ENCODE measurements at places on chromosomes 6 and 20.
A peak's percentile ranks its signal among the peaks of the same experiment; 100 is the strongest.

- no peak for DNase-seq
These were observed 318.1 kb downstream of the CLIC5 start for GRCh38 chr6:45697605-45698004.

DNA sequence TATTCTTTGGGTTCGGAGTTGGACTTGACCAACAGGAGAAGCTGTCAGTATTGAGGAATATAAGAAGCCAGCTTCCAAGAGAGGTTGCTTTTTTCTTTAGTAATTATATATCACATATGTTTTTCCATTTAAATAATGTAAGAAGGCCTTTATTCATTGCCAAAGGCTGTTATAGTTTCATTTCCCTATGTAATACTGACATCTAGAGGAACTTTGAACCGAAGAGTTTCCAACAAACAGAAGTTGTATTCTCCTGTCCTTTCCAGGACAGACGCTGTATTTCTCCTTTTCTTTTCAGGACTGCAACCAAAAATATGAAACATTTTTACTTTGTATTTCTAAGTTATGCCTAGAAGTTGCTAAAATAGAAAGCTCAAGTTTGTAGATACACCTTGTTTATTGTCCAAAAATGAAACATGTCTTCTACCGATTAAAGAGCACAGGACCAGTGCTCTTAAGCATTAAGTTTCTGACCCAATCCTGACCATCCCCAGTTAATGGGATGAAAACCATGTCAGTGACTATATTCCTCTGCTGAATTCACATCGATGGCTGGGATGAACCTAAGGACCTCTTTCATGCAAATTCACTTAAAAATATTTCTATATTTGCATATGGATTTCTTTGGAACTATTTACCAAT, 55.1 kb downstream of the MYLK4 start:
- no peak for DNase-seq

DNA sequence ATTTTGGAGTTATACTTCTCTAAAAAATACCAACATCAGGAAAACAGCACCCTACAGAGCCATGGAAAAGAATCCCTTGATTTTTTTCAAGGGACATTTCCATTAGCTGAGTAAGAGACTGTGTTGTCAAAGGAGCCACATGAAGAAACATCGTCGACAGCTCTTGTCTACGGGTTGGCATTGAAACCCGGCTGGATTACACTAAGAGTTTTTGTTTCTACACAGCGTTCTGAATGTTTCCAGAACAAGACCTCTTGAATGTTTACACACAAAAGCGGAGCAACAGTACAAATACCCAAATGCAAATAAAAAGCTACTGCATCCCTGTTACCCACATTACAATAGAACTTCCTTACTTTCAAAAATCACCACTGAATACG, 2.4 kb upstream of the MYLK4 start:
- no peak for DNase-seq

- no peak for DNase-seq
These were observed 17.2 kb downstream of the GPLD1 start for GRCh38 chr6:24472181-24472580.

- no peak for DNase-seq
These were observed 340.7 kb downstream of the LMBRD1 start for GRCh38 chr6:69456086-69456485.

GRCh38 chr20:25204550-25205276, 9.2 kb downstream of the ENTPD6 start:
- no peak for DNase-seq

DNA sequence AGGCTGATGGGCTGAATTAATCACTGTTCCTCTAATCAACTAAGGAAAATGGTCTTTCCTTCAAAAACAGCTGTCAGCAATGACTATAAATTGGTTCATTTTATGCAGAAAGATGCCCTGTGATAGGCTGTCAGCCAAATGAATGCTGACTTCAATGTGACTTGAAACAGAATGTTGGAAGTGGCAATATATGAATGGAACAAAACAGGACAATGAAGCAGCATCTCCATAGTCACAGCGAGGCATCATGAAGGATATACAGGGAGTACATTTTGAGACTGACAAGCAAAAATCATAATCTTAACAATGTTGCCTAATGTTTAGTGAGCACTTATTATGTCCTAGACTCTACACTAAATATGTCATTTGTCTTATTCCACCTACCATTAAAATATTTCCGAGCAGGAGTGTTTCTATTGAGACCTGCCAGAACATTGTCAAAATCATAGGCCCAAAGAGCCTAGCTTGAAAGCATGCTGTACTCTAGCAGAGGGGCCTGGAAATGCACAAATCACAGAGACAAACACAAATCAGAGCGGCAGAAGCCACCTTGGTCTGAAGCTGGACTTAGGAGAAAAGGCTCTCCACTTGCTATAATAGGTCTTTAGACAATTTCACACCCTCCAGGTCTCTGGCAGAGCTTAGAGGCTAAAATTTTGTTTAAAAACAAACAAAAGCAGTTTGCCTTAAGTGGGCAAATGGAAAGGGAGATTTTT, 63.3 kb downstream of the FAM50B start:
- no peak for DNase-seq

GRCh38 chr6:37319856-37320480, 33.8 kb upstream of the RNF8 start:
- DNase-seq = no peak

- no peak for DNase-seq
These were observed 30.8 kb downstream of the GNAS-AS1 start for GRCh38 chr20:58819921-58820320.

DNA sequence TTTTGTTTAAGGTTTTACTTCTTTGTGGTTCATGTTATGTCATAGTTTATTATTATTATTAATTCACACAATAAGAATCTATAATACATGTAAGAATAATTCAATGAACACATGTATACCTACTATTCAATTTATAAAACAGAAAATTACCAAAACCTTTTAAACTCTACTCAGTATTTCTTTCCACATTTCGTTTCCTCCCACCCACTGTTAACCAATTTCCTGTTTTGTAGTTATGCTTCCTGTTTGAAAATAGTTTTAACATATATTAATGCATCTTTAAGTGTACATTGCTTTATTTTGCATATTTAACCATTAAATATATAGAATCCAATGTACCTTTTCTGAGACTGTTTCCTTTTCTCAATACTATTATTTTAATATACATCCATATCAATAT, 397.9 kb upstream of the SPTLC3 start:
- no peak for DNase-seq

GRCh38 chr6:125102411-125102810, 51.2 kb upstream of the TPD52L1 start:
- DNase-seq = no peak

DNA sequence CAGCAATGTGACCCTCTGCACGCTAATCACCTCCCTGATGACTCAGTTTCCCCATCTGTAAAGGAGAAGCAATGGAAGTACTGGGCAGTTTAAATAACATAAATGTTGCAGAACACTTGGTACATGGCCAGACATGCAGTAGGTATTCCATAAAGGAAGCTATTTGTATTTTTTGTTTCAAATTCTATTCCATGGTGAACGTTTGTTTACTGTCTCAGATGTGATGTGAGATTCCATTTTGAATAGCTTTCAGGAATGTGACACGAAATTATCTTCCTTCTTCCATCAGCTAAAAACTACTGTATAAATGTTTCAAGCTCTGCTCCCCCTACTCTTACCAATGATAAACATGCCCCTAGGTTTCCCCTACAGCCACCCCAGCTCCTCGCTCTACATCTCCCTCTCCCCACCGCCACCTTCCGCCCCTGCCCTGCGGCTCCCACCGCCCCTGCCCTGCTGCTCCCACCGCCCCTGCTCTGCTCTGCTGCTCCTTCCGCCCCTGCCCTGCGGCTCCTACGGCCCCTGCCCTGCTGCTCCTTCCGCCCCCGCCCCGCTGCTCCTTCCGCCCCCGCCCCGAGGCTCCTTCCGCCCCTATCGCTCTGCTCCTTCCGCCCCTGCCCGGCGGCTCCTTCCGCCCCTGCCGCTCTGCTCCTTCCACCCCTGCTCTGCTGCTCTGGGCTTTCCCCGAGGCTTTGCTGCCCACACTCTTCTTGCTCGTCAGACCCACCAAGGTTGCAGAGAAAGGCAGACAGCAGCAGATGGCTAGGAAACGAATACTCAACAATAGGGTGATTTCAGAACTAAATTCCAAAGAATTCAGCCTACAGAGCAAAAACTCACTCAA, 78.9 kb downstream of the THBS2 start:
- no peak for DNase-seq

DNA sequence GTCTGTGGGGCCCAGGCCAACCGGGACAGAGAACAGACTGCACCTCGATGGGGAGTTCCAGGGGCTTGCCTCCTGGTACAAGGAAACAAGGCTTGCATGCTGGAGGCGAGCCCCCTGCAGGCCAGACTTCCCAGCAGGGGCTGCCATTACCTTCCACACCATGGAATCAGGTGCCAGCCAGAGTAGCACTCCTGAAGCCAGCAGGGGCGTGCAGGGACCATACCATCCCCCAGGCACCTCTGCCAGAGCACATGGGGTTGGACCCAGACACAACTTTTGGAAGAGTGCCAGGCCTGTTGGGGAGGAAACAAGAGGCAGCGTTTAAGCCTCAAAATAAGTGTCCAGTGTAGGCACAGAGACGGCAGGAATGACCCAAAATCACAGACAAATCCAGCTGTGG, 6.5 kb downstream of the DDO start:
- DNase-seq = peak; percentile 29

GRCh38 chr20:56391037-56391436, 978 bp downstream of the AURKA start:
- DNase-seq = no peak

DNA sequence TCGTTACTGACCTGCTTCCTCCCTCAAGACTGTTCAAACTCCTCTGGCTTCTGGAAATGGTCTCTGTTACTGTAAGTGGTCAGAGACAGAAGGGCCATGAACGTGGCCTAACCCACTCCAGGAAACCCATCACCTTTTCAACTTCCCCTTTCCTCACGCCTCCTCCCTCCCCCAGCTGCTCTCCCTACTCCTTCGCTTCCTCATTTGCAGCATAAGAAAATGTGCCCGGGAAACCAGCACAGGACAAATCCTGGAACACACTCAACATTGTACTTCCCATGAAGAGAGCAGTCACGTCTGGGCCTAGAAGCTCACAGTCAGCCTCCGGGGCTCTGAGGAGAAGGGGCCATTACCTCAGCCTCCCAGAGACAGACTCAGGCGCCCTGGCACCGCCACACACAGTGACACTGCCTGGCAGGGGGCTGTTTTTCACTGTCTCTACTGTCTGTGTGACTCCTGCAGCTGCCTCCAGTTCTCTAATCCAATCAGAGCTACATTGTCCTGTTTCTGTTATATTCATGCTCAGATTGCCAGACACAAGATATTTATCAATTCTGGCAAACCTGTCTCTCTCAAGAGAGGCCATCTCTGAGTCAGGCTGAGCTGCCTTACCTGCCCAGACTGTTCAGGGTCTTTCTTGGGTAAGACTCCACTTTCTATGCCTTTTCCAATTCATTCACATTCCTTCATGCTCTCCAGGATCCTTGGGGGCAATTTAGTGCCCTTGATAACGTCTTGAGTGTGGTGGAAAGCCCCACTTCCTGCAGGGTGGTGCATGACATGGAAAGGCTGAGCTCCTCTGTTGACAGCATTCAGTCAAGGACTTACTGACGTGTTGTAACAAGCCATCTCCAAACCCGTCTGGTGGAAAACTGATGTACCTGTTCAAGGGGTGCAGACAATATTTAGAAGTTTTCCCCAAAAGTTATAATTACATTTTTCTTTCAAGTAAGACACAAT, 242.2 kb downstream of the HIVEP2 start:
- DNase-seq = peak; percentile 14

- DNase-seq = no peak
These were observed 13.2 kb upstream of the TINAG start for GRCh38 chr6:54294965-54295532.

- no peak for DNase-seq
These were observed 19.1 kb downstream of the SNAI1 start for GRCh38 chr20:50001784-50002311.

GRCh38 chr6:66230591-66230990, 523.6 kb upstream of the EYS start:
- DNase-seq = no peak

DNA sequence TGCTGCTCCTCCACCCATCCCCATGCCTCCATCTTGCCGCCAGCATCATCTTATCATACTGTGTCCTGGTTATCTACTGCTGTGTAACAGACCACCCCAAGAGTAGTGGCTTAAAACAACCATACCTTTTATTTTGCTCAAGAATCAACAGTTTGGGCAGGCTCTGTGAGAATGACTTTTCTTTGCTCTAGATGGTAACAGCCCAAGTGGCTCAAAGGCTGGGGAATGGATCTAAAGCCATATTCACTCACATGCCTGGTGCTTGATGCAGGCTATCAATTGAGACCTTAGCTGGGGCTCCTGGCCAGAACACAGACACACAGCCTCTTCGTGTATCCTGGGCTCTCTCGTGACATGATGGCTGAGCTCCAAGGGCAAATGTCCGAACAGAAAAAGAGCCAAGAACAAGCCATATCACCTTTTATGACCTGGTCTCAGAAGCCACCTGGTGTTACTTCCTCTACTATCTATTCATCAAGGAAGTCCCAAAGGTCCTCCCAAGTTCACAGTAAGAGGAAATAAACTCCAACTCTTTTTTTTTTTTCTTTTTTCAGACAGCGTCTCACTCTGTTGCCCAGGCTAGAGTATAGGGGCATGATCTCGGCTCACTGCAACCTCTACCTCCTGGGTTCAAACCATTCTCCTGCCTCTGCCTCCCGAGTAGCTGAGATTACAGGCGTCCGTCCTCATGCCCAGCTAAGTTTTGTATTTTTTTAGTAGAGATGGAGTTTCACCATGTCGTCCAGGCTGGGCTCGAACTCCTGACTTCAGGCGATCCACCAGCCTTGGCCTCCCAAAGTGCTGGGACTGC, 159.3 kb upstream of the JARID2 start:
- DNase-seq = no peak

GRCh38 chr20:50068041-50068651, 44.8 kb downstream of the UBE2V1 start:
- no peak for DNase-seq

GRCh38 chr20:14445902-14446301, 108.5 kb upstream of the FLRT3 start:
- no peak for DNase-seq

DNA sequence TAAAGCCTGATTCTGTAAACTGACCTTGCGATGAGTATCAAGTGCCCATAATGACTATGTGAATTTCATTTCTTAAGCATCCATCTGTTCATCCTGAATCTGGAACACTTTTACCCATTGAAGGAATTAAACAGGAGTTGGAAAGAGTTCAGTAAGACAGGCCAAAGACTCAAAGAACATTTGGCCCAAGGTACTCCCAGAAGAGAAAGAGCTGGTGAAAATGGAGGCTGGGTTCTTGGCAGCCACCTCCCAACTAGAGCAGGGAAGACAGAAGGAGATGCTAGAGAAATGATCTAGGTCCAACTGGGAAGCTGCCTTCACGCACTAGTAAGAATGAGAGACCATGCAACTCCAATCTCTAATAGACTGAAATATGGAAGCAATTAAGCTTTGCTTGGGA, 290.8 kb upstream of the RNF24 start:
- no peak for DNase-seq

DNA sequence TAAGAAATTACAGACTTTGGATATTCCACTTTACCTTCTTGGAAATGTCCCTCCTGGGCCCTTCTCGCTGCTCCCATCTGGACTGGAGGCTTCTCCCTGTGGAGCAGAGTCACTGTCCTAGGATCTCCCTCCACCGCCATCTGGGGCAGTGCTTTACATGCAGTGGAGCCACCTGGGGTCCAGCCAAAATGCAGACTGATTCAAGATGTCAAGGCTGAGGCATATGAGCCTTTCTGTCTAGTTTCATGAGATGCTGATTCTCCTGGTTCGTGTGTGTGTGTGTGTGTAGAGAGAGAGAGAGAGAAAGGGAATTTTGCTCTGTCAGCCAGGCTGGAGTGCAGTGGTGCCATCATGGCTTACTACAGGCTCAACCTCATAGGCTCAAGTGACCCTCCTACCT, 14.9 kb downstream of the MICA start:
- DNase-seq = no peak

GRCh38 chr6:126134491-126134890, 148.2 kb downstream of the TRMT11 start:
- no peak for DNase-seq
